ENCODE measurements at places on chromosomes 2 and 18. TPM values are rescaled to one million over a fixed set of nuclear protein-coding genes. Genes with fewer than 3 reads are reported as not detected.

- no peaks in the 10 kb centered on the region for H3K36me3 ChIP-seq
- H3K27ac ChIP-seq, result no peak overlapping the region
- H3K4me1 ChIP-seq, result no peaks in the 10 kb centered on the region
- no peaks in the 10 kb centered on the region for H3K27me3 ChIP-seq
Observed at GRCh38 chr18:26677957-26678356, 129.6 kb upstream of the KCTD1 start.

DNA sequence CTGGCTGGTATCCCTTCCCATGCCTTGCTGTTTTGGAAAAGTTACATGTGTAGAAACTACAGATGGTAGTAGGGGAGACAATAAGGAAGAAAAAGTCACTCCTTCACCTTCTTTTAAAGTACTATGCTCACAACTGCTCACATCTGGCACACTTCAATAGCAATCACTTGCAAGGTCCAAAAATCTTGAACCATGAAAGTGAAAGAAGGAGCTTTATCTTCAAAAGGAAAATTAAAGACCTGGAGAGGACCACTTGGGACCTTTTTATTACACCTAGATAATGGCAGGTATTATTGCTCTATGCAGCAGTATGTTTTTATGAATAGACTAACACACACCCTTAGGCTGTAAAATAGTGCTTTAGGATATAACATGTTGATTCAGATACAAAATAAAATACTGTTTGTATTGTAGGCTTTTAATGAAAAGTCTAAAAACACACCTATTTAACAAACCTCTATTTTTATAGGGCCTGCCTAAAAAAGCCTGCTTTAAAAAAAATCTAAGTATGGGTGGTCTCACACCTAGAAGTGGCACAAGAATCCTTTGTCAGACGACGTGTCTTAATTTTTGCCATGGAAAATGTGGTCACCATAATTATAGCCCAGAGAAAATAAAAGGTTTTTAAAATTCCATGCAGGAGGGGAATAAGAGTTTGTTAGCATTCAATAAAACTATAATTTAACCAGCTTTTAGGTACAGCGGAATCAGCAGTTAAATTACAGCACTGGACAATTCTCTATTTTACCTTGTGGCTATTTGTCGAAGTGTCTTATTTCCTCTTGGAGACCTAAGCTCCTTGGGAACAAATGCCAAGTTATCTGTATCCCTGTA is 124.0 kb downstream of the BCL2 start:
- no peaks in the 10 kb centered on the region for H3K27me3 ChIP-seq
- H3K4me1 ChIP-seq, result peaks cover 38% of the 10 kb centered on the region
- DNase-seq, result no peak
- H3K36me3 ChIP-seq, result peaks cover 35% of the 10 kb centered on the region
- no peak overlapping the region for H3K4me3 ChIP-seq

CDK5R2 gene
- not detected for total RNA-seq

NEMP2 gene
- total RNA-seq, result 19.5 TPM

SLC19A3 gene
- total RNA-seq, result not detected

- H3K4me1 ChIP-seq, result no peaks in the 10 kb centered on the region
- H3K4me3 ChIP-seq, result no peak overlapping the region
- no peak overlapping the region for H3K27ac ChIP-seq
- H3K27me3 ChIP-seq, result no peaks in the 10 kb centered on the region
Observed at GRCh38 chr2:194363295-194363694, 1293.7 kb upstream of the SLC39A10 start.

DNA sequence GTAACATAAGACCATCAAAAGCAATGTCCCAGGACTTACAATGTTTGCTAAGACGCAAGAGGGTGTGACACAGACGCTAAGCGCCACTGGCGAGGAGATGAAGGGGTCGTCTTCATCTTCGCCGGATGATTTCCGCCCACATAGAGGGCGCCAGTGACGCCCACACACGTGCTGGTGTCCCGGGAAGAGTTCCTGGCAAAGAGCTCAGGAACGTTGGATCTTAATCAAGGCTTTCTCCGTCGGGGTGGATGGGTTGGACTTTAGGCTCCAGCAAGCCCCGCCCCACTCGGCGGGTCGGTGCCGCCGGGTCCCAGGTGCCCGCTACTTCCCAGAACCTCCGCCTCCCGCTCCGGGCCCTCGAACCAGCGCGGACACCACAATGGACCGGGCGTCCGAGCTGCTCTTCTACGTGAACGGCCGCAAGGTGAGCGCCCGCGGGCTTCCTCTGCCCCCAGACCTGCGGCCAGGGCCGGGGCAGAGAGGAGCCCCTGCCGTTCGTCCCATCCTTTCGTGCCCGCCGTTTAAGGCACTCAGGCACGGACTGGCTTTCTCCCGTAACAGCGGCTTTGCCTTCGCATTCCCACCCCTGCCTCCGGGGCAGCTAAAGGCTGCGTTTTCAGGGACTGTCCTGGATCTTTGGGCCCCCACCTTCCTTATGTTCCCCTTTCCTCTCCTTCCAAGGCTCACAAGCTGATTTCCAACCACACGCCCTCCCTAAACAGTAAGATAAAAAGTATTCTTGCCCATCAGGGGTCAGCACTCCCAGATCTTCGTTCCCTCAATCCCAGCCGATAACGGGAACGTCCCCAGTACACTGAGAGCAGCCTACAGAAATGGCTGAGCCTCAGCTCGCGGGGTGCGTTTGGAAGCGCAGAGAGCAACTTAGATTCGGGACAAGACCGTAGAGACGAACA is at the start of gene AOX1:
Gene AOX1, plus strand, starts transcription at position 285 of the 914 bp plus-strand sequence. Its CDS starts 95 bp downstream, at position 380.
- H3K27me3 ChIP-seq, result peaks cover 10% of the 10 kb centered on the region
- peak within 1 kb of the TSS; percentile 71 for H3K4me3 ChIP-seq
- peaks cover 4% of the 10 kb centered on the region for H3K4me1 ChIP-seq
- no peaks in the 10 kb centered on the region for H3K36me3 ChIP-seq
- H3K27ac ChIP-seq, result no peak within 1 kb of the TSS
- peak; percentile 38 for DNase-seq

DNA sequence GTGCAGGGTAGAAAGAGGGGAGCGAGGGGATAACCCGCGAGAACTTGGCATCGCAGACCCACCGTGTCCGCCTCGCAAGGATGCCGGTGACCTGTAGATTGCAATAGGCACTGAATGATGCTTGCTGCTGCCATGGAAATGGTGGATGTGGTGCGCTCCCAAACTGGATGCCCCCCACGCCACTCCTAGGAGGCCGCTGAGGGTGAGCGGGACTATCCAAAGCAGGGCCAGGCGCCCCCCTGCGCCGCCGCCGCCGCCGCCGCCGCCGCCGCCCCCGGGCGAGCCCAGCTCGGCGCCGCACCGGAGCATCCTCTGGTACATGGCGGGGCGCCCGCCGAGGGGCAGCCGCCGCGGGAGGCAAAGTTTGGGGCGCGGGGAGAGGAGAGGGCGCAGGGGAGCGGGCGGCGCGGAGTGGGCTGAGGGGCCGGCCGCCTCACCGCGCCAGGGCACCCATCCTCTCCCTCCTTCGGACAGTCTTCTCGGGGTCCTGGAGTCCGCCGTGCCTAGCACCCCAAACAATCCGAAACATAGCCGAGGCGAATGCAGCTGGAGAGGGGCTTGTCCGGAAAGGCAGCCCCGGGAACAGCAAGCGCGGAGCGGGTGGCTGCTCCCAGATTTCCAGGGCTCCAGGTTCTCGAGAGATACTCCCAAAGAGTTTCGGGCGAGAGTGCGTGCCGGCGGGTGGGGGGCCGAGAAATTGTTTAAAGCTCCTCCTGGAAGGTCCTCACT is 685.1 kb downstream of the NRXN1 start:
- H3K36me3 ChIP-seq, result no peaks in the 10 kb centered on the region
- no peaks in the 10 kb centered on the region for H3K4me1 ChIP-seq
- H3K27me3 ChIP-seq, result peaks cover 24% of the 10 kb centered on the region
- H3K27ac ChIP-seq, result no peak overlapping the region
- DNase-seq, result no peak
- no peak overlapping the region for H3K4me3 ChIP-seq

All from activated CD8-positive, alpha-beta T cell treated with anti-CD3 and anti-CD28 coated beads for 36 hours (primary cell).